ENCODE measurements at places on chromosomes 2 and 18. TPM values are rescaled to one million over a fixed set of nuclear protein-coding genes. Genes with fewer than 3 reads are reported as not detected.

- DNase-seq: no peak
Measured at GRCh38 chr2:1874950-1875349, 130.6 kb upstream of the PXDN start.

- no peak for DNase-seq
Measured at GRCh38 chr18:3367491-3368091, 82.4 kb upstream of the TGIF1 start.

- DNase-seq: no peak
Measured at GRCh38 chr2:13308989-13309388, 592.3 kb downstream of the TRIB2 start.

- DNase-seq: no peak
Measured at GRCh38 chr2:5938566-5938896, 246.3 kb downstream of the SOX11 start.

GRCh38 chr2:176158186-176158591 is 1.1 kb downstream of the HOXD3 start:
- no peak for DNase-seq

DNA sequence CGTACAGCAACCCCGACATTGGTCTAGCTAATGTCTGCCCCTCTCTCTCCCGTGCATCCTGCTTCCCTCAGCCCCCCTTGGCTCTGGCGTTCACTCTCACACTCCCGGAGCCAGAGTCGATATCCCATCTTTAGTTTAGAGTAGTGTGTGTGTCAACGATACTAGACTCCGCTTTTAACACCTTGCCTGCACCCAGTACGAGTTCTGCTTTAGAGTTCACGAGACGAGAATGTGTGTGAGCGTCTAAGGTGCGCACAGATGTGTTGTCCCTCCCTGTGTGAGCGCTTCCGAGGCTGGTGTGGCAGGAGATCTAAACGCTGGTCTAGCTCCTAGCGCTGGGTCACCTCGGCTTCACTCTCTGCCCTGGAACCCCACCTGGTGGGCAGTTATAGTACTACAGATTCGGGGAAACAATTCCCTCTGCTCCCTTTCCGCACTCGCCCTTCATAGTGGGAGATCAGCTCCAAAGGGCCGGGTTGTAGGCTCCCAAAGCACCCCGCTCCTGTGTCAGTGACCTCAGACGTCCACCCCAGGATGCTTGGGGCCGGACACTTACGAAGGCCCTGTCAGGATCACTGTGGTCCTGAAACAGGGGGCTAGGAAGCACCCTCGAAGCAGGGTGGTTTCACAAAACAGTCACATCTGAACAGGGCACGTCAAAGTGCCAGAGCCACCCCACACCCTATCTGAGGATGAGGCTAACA is 2.6 kb upstream of the CYP26B1 start:
- DNase-seq: no peak

- DNase-seq: no peak
Measured at GRCh38 chr2:9260464-9260918, 53.9 kb downstream of the ASAP2 start.

DNA sequence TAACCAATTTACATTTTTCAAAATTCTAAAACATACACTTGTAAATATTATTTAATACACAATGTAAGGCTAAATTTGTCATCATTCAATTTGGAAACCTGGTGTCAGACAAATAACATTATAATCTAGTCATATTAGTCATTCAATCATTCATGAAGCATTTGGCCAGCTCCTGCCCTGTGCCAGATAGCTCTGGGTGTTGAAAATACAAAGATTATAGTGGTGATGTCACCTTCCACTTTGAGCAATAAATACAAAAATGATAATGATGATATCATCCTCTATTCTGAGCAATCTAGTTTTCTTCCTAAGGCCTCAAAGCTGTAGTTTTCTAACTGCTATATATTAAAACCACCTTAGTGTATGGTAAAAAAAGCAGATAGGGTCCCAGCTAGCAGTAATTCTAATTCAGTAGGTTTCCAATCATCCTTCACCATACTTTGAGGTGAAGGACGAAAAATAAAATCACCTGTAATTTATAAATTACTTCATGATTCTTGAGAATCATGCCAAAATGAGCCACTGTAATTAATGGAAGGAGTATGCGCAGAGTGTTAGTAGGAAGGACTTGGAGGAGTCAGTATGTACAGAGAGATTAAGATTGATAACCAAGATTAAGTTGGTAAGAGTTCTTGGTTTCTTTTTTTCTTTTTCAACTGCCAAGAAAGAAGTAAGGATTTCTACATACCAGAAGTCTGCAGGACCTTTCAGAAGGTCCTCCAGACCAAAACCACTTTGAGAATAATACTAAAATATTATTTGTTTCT is 23.2 kb downstream of the MEMO1 start:
- DNase-seq: no peak

DNA sequence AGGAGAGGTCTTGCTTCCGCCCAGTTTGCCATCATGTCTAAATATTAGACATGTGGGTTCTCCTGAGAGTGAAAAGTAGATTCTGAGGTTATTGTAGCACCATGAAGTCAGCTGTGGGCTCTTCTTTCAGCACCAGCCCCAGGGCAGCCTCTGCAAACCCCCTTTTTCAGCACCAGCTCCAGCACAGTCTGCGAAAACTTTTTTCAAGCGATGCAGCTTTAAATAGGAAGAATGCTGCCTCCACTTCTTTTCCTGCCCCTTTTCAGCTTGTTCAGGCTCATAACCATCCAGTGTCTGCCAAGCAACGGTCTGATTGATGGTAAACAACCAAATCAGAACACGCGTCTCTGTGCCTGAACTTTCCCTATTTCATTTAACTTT is at the start of gene COL5A2:
TSS of gene COL5A2 (minus strand) at position 192 of the 381 bp plus-strand sequence. CDS start at position 35, 157 bp downstream.
- no peak for DNase-seq

DNA sequence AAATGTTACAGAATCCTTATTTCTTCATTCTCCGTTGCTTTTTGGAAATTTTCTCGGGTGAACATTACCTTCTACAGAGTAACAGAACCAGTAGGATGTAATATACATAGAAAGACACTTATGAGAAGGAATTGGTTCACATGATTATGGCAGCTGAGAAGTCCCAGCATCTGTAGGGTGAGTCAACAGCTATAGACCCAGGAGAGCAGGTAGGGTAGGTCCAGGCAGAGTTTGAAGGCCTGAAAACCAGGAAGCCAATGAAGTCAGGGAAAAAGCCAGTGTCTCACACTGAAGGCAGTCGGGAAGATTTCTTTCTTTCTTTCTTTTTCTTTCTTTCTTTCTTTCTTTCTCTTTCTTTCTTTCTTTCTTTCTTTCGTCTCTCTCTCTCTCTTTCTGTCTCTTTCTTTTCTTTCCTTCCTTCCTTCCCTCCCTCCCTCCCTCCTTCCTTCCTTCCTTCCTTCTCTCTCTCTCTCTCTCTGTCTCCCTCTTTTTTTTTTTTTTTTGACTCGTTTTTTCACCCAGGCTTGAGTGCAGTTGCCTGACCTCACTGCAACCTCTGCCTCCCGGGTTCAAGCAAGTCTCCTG is 15.1 kb upstream of the YES1 start:
- no peak for DNase-seq

DNA sequence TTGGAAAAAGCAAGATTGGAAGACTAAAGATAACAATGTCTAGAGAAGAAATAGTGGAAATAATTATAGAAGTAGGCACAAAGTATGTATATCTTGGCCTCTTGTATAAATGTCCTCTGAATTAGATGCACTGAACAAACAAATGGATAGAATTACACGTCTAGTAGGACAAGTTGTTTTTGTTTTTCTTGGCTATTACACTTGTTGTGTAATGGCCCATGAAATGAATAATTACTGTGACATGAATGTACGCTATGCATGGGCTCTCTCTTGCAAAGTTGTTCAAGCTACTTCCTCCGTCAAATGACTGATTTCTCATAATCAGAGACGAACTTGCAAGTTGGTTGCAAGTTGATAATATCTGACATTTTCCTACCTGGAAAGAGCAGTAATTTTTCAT is 126.2 kb downstream of the PDE1A start:
- DNase-seq: no peak

DNA sequence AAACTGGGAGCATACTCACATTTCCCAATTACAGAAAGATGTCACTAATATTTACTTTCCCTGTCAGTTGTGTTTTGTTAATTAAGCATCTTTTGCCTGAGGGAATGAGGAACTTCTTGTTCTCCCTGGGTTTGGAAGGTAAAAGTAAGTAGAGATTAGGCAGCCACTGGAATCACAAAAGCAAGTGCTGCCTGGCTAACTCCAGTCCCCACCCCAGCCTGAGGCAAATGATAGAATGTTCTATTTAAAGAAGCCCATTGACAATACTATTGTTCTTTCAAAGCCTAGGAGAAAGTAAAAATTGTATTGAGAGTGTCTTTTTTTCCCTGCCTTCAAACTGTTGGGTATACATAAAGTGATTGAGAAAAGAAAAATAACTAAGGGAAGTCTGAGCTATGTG is 93.8 kb downstream of the MBD2 start:
- DNase-seq: no peak

GRCh38 chr2:142741764-142742269 is 135.6 kb upstream of the KYNU start:
- no peak for DNase-seq

DNA sequence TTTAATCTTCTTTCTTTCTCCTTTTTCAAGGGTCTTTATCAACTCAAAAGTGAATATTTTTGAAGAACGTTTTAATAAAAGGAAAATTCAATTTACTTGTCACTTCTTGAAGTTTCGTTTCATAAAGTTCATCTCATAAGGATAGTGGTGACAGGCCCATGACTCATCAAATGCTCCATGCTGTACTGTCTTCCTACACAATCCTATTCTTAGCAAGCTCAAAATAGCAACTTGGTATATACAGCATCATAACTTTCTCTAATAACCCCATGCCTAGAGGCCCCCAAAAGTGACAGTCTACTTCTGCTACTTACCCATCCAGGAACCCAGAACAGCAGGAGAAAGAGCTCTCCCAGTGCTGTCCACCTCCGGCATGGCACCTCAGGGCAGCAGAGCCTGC is 7.7 kb downstream of the FBXO15 start:
- no peak for DNase-seq

- no peak for DNase-seq
Measured at GRCh38 chr2:119263656-119264055, 40.0 kb downstream of the STEAP3 start.

DNA sequence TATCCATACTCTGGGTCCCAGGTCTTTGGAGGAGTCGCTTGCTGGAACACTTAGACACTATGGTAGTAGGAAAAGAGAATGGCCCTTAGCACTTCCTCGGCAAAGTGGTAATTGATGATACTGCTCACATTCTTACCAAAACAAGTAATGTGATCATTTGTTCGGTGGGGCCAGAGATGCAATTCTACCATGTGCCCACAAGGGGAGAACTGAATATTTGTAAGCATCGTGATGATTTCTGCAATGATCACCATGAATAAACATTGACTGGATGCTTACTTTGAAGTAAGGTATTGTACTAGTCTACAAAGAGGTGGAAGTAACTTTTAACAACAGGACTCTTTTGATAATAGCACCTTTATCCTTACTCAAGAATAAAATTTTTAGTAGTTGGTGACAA is 109.7 kb downstream of the CD8B2 start:
- DNase-seq: no peak

DNA sequence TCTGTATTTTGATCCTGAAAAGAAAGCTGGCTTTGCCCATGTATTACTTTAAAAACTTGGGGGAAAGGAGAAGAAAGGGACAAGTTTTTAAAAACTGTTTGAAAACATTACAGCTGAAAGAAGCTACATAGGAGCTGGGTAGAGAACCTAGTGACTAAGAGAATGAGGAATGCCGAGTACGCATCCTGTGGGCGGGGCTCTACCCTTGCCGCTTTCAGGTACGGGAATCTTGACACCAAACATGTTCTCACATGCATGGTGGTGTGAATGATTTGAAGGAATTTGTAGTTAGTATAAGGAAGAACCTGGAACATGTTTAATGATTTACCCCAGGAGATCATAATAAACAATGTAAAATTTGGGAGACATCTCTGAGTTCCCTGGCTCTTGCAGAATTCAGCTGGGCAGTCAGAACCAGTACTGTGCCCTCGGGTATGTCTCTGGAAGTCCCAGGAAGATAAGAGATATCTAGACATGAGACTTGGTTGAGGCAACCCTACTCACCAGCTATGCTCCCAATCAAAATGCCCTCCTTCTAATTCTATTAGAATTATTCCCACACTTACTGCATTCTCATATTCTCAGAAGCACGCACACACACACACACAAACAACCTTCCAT is 16.5 kb upstream of the TGFA start:
- DNase-seq: no peak

GRCh38 chr2:134949981-134950708 is 31.5 kb downstream of the CCNT2 start:
- no peak for DNase-seq

- DNase-seq: no peak
Measured at GRCh38 chr2:160984426-160985077, 175.7 kb upstream of the TANK start.

DNA sequence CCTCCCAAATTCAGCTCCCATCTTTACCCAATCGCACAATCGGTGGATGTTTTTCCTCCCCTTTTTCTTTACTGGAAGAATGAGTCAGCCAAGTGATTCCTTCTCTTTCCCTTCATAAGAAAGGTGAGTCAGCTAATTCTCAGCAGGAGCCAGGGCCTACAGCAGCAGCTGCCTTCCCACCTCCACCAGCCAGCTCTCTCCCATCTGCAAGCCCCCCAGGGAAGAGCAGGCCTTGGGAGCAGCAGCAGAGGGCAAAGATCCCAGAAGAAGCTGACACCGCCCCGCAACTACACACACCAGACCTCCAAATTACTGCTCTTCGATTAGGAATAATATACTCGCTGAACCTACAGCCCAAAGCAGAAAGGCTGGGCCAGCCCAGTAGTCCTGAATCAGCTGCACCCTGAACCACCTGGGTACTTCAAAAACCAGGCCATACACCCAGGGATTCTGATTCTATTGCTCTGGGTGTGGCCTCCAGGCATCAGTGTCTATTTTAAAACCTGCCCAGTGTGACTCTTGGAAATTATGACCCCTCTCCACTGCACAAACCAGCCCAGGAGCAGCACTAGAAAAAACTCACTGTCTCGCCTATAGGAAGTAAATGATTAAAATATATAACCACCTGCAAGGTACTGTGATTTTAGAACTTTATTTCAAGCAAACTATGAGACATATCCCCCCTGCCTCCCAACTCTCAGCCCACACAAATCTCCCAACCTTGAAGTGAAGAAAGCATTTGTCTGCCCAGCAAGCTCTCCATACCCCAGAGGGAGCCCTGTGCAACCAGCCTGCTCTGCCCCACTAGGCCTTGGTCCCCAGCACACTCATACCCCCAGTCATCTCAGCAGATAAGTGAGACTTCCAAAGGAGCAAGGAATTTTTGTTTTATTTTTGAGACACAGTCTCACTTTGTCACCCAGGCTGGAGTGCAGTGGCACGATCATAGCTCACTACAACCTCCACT is 7.3 kb downstream of the SFXN5 start:
- DNase-seq: no peak

GREB1 gene
- 1.7 TPM for total RNA-seq

GAL3ST2 gene
- not detected for total RNA-seq

SMPD4 gene
- 50.6 TPM for total RNA-seq

TPO gene
- 3.4 TPM for total RNA-seq

ALPP gene
- not detected for total RNA-seq

SUMO1 gene
- 82.6 TPM for total RNA-seq

NTSR2 gene
- not detected for total RNA-seq

STAT4 gene
- 1.4 TPM for total RNA-seq

ABCG8 gene
- total RNA-seq: not detected

CYP1B1 gene
- total RNA-seq: 20.0 TPM

UGT1A5 gene
- 5.2 TPM for total RNA-seq
